ENCODE measurements at places on chromosomes 16 and 17.

DNA sequence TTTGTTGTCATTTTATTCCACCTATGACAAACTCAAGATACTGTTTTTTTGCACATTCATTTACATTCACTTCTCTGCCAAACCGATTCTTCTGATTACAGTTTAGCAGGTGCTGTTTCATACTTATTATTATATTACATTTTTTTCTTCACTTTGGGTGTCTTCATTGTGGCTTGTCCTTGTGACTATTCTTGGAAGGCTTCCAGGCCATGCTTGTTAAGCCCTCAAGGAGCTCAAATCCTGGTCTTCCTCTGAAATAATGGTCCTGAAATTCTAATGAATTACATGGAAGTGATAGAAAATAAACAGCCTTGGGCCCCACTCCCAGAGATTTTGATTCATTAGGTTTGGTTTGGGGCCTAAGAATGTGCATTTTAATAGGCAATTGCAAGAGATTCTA is 1.4 kb downstream of the KRTAP2-4 start:
- no peak for DNase-seq

- DNase-seq: no peak
Observed at GRCh38 chr17:61656721-61657217, 65.8 kb upstream of the NACA2 start.

GRCh38 chr17:45946841-45947256 is 52.2 kb upstream of the STH start:
- no peak for DNase-seq

GRCh38 chr16:8998108-8998507 is 34.4 kb upstream of the USP7 start:
- DNase-seq: no peak

DNA sequence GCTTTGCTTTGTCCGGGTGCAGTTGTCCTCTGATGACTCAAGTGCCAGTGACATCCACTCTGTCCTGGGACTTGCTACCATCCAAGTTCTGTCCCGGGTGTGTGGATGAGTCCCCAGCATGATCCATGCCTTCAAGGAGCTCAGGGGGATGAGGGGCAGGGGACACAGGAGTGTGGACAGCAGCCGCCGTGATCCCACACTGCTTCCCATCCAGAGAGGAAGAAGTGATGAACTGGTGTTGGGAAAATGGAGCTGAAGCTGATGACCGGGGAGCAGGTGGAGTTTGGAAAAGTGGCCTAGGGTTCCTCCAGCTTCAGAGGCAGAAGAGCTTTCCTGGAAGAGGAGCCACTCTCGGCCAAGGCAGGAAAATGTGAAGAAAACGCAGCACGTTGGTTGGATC is 249.6 kb upstream of the TNRC6C start:
- DNase-seq: no peak

- no peak for DNase-seq
Observed at GRCh38 chr17:76120658-76121008, 17.0 kb upstream of the EXOC7 start.

DNA sequence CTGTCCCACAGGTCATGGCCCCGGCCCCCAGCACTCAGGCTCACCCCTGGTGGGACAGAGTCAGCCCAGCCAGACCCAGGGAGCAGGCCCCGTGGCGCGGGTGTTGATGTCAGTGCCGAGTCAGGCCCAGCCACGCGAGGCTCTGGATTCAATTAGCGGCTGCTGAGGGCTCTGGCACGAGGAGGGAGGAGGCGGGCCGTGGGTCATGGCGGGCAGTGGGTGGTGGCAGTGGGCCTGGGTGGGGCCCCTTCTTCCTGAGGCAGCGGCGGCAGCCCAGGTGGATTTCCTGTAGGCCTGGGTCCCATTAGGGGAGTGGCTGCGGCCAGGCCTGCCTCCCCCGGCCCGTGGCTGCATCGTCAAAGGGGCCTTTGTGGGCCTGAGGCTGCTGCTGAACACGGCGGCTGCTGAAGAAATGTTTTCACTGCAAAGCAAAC is 12.9 kb downstream of the VASN start:
- no peak for DNase-seq

GRCh38 chr17:54902611-54903010 is 2.0 kb downstream of the TOM1L1 start:
- DNase-seq: no peak

- no peak for DNase-seq
Observed at GRCh38 chr16:58509256-58510096, 5.8 kb upstream of the SETD6 start.

- DNase-seq: no peak
Observed at GRCh38 chr17:45291171-45291805, 25.5 kb downstream of the MAP3K14 start.

DNA sequence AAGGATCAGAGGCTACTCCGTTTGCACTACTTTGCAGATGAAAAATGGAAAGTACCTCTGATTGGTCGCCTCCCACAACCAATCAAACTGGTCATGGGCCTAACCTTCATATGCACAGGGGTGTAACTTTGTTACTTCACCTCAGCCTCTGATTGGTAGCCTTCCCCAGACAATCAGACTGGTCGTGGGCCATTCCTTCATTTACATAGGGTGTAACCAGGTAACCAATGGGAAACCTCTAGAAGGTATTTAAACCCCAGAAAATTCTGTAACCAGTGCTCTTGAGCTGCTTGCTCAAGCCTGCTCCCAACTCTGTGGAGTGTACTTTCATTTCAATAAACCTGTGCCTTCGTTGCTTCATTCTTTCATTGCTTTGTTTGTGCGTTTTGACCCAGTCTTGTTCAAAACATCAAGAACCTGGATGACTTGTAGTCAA is 39.2 kb upstream of the USP22 start:
- DNase-seq: no peak

GRCh38 chr17:81009136-81009535 is 17.5 kb downstream of the CHMP6 start:
- no peak for DNase-seq

DNA sequence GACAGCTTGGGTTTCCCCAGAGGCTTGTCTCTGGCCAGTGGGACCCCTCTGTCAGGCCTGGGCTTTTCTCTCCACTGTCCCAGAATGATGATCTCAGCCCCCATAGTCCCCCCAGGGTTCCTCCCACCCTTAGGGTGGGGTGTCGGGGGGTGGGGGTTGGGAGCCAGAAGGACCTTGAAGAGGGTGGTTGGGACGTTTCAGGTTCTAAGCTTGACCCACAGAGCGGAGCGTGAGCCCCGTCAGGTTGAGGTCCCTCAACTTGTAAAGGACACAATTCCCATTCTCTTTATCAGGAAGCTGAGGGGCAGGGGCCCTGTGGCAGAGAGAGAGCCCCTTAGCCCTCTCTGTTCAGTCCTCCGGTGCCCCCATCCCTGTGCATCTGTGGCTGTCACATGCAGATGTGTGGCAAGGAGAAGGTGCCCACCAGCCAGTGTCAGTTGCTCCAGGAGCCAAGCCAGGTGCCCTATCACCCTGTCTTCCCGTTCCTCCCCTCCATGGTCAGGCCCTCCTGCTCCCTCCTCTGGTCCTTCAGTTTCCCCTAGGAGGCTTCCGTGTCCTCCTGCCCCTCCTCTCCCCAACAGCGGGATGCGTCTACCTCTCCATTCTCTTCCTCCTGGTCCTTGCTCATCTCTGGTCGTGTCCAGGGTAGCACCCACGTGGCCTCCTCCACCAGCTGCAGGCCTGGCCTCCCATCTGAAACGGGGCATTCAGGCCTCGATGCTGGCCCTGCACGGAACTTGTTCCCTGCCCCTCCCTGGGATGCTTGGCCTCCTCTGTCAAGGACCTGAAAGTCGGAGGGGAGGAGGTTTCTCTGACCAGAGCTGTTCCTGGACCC is 1.5 kb upstream of the NTN3 start:
- DNase-seq: no peak

GRCh38 chr17:66978514-66979061 is 14.1 kb downstream of the CACNG4 start:
- DNase-seq: no peak

DNA sequence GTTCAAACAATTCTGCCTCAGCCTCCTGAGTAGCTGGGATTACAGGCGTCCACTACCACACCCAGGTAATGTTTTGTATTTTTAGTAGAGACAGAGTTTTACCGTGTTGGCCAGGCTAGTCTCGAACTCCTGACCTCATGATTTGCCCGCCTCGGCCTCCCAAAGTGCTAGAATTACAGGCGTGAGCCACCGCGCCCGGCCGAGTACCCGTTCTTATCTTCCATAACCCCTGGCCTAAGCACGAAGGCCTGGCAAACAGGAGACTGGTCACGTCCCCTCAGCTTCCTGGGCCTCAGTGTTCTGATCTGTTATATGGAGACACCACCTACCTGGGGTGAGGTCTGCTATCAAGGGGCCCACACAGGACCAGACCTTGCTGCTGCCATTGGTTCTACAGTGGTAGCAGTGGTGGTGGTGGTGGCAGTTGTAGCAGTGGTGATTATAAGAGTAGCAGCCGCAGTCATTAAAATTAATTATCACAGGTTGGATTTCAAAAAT is 1.3 kb downstream of the SLC5A10 start:
- DNase-seq: no peak

DNA sequence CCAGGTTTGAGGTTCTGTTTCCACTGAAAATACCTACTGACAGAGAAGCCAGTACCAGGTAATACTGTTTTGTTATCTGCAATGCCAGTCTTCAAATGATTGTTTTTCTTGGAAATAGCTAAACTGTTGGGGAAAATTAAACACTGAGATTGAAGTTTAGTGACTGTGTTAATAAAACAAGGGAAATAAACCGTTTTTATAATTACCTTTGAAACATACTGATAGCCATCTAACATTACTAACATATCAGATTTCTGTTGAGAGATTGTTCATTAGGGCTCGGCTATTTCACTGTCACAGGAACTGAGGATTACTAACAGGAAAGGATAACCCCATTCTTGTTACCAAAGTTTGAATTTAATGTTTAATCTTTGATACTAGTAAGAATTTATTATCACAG is 42.1 kb downstream of the CYB5B start:
- DNase-seq: no peak

- DNase-seq: no peak
Observed at GRCh38 chr16:58500430-58501241, 693 bp downstream of the NDRG4 start.

DNA sequence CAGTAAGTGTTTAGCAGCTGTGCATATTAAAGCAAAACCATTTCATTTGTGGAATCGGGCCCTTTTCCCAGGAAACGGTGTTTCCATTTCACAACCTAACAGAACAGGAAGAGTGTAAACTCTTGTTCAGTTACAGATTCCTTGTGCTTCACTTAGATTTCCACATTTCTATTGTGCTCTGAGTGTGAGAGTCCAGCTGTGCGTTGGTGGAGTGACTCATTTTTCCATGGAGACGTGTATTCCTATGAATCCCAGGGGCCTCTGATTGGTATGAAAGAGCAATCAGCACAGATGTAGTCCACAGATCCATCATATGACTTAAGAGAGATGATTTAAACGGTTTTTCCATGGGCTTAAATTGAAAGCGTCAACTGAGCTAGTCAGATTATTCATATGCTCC is 13.3 kb upstream of the CAVIN1 start:
- no peak for DNase-seq

GRCh38 chr17:1482680-1483079 is 9.8 kb downstream of the MYO1C start:
- DNase-seq: no peak

DNA sequence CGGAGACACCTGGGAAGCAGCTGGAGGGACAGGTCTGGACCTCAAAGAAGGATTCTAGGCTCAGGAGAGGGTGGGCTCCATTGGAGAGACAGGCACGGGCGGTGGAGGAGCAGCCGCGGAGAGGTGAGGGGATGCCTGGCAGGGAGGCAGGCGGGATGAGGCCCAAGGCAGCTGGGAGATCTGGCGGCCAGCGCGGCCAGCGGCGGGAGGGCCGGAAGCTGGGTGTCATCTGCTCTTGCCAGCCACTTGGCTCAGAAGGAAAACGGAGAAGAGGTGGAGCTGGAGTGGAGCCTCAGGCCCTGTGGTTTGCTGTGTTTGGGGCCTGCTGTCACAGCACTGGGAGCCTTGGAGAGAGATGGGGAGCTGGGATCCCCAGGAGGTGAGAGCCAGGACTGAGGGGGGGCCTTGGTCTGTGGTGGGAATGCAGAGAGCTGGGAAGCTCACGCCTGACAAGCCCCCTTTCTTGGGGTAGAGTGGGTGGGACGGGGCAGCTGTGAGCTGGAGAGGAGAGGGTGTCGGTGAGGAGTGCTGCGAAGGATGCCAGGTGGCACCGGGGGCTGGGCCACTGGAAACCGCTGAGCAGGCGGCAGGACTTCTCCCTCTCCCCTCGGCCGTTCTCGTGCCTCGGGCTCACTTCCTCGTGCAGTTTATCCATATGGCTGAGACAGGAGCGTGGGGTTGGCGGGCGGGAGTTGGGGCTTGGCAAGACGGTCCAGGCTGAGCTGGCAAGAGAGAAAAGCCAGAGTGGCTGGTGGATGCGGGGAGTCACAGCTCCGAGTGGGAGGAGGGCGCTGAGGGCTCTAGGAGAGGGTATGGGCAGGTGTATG is 8.0 kb downstream of the TBC1D24 start:
- DNase-seq: no peak

DNA sequence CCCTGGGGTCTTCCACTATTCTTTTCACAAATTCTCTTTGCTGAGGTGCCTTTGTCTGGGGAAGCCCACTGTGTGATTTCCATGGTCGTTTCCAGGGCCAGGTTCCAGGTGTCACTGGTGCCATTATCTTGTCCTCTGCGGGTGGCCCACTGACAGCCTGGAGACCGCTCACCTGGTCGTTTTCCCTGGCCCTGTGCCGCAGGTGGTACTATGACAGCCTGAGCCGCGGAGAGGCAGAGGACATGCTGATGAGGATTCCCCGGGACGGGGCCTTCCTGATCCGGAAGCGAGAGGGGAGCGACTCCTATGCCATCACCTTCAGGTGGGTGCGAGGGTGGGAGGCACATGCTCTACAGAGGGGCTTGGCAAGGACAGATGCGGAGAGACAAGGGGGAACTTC is 98.9 kb downstream of the SDR42E1 start:
- DNase-seq: no peak

- peak; percentile 58 for DNase-seq
Observed at GRCh38 chr17:81519284-81520020, 6.9 kb upstream of the ACTG1 start.

DNA sequence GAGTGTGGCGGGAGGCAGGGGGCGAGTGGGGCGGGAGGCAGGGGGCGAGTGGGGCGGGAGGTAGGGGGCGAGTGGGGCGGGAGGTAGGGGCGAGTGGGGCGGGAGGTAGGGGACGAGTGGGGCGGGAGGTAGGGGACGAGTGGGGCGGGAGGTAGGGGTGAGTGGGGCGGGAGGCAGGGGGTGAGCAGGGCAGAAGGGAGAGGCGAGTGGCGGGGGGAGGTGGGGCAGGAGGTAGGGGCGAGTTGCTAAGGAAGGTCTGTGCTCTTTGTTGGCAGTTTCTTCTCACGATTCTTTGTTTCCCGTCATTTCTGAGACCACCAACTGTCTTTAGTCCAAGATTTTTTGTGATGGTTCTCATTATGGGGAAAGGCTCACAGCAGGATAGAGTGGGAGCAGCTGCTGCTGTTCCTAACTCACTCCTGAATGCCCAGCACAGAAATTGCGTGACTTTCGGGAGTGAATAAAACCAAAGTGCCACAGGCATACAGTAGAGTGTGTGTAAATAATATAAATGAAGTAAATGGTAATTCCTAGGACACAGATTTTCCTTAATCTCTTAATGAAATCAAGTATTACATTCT is 44.7 kb downstream of the COG7 start:
- no peak for DNase-seq

- no peak for DNase-seq
Observed at GRCh38 chr17:70251706-70252105, 82.4 kb downstream of the KCNJ2 start.

- no peak for DNase-seq
Observed at GRCh38 chr16:81237942-81238295, 570 bp upstream of the BCO1 start.

- no peak for DNase-seq
Observed at GRCh38 chr16:89787365-89787805, 29.1 kb downstream of the FANCA start.
